ENCODE measurements at places on chromosomes 12 and 14.

DNA sequence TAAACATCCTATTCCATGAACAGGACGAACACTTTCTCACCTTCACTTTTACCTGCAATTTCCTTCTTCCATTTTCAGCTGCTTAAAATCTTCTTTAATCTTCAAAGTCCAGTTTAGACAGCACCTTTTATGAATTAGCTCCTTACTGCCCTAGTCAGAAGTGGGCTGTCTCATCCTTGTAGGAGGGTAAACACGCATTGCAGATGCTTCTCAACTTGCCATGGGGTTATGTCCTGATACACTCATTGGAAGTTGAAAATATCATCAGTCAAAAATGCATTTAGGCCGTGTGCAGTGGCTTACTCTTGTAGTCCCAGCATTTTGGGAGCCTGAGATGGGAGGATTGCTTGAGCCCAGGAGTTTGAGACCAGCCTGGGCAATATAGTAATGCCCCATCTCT, 35.2 kb downstream of the HMGA2 start:
- no peak for DNase-seq

- no peak for DNase-seq
Observed at GRCh38 chr14:74841230-74842207, 34.4 kb downstream of the PROX2 start.

DNA sequence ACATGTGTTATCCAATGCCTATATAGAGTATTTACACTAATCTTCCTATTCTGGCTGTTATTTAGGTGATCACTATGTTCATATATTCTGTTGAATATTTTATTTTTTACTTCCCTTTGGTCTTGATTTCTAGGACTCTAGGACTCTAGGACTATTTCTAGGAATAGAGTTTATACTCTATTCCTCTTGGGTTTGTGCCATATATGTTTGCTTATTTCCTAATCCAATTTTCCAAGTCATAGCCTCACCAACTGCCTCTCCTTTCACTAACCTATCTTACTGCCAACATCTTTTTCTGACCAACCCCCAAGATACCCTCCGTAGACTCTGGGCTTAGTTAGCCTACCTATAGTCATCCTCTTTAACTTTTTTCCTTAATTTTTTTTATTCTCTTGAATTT, 28.5 kb downstream of the ARF6 start:
- DNase-seq = no peak

GRCh38 chr12:132533584-132533958, 43.6 kb downstream of the FBRSL1 start:
- no peak for DNase-seq

- DNase-seq = no peak
Observed at GRCh38 chr14:71533390-71533789, 398.8 kb upstream of the RGS6 start.

DNA sequence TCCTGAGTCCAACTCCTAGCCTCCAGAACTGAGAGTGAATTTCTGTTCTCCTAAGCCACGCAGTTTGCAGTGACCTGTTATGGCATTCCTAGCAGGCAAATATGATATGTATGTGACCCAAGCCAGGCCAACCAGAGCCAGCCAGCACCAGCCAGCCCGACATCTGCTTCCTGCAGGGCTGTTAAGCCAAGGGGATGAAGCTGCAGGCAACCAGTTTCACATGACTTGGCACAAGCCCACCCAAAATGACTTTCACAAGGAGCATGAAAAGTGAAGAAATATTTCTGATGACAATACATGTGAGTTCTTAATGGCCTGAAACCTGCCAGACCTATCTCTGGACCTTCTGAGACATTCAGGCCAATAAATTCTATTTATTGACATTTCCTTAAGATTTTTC, 68.1 kb downstream of the ITPK1 start:
- DNase-seq = no peak

- no peak for DNase-seq
Observed at GRCh38 chr12:67425394-67425793, 156.2 kb downstream of the CAND1 start.

DNA sequence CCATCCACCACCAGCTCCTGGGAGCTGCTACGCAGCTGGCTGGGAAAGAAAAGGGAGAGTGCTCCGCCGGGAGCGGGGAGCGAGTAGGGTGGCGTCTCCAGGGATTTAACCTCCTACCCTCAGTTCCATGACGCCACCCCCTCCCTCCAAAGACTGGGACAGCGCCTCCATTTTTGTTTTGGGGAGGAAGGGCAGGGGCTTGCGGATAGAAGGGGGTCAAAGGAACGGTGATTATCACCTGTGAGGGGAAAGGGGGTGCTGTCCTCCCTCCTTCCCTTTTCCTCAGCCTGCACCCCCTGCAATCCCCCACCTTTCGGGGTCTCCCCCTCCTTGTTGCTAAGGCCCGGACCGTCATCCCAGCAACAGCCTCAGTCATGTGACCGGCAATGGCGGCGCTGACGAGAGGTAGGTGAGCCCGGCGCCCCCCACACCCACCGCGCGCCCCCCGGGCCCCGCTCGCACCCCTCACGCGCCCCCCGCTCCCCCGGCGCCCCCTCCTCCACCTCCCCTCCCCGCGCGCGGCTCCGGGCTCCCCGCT, at the start of gene DTX3:
DTX3 (plus strand) TSS at position 371 of the 538 bp plus-strand sequence. CDS start 1,694 bp downstream, outside the sequence.
- no peak for DNase-seq

DNA sequence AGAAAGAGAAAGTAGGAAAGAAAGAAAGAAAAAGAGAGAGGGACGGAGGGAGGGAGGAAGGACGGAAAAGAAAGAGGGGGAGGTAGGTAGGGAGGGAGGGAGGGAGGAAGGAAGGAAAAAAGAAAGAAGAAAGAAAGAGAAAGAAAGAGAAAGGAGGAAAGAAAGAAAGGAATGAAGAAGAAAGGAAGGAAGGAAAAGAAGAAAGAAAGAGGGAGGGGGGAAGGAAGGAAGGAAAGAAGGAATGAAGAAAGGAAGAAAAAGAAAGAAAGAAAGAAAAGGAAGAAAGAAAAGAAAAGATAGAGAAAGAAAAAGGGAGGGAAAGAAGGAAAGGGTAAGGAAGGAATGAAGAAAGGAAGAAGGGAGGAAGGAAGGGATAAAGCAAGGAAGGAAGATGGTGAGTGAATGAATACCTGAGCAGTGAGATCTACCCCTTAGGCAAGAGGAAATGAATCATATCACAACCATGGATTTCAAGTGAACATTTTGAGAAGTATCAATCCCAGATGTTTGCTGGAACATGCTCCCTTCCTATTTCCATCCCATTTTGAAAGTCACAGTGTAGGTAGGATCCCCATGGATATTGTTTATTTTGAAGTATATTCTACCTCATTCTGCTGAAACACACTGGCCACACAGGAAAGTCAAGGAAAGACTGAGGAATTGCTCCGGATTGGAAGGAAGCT, 639.4 kb upstream of the TBX3 start:
- no peak for DNase-seq

DNA sequence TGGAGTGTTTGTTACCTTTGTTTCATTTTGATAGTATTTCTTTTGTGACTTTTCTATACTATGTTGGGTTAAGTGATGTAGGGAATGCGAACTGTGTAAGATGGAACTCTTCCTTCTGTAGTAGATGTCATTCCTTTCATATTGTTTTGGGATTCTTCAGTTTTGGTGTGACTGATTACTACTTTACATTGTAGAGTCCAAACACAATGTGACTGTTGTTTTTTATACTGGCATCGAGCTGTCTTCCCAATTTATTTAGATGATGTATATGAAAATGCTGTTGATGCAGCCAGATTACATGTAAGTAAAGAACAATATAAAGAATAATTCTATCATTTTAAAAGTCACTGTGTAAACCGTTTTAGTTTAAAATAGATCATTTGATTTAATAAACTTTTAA, 34.7 kb downstream of the WASHC4 start:
- no peak for DNase-seq

GRCh38 chr14:101843665-101844064, 82.2 kb downstream of the PPP2R5C start:
- no peak for DNase-seq

GRCh38 chr12:103966736-103967135, 1.1 kb downstream of the TDG start:
- DNase-seq = no peak

DNA sequence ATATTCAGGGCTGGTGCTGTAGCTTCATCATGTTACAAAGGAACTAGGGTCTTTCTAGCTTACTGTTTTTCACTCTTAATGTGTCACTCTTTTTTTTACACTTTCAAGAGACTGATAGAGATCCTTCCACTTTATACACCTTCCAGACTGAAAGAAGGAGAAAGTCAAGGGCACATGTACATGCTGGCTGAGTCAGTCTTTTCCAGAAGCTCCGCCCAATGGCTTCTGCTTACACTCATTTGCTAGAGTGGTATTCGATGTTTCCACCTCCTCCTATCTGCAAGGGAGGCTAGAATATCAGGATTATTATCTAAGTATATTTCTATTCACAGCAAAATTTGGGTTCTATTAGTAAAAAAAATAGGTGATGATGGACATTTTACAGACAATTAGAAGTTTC, 325.8 kb upstream of the OR4E1 start:
- DNase-seq = no peak

- DNase-seq = no peak
Observed at GRCh38 chr12:21718944-21719650, 55.4 kb downstream of the KCNJ8 start.

- no peak for DNase-seq
Observed at GRCh38 chr14:86723254-86723624, 1193.3 kb downstream of the FLRT2 start.

DNA sequence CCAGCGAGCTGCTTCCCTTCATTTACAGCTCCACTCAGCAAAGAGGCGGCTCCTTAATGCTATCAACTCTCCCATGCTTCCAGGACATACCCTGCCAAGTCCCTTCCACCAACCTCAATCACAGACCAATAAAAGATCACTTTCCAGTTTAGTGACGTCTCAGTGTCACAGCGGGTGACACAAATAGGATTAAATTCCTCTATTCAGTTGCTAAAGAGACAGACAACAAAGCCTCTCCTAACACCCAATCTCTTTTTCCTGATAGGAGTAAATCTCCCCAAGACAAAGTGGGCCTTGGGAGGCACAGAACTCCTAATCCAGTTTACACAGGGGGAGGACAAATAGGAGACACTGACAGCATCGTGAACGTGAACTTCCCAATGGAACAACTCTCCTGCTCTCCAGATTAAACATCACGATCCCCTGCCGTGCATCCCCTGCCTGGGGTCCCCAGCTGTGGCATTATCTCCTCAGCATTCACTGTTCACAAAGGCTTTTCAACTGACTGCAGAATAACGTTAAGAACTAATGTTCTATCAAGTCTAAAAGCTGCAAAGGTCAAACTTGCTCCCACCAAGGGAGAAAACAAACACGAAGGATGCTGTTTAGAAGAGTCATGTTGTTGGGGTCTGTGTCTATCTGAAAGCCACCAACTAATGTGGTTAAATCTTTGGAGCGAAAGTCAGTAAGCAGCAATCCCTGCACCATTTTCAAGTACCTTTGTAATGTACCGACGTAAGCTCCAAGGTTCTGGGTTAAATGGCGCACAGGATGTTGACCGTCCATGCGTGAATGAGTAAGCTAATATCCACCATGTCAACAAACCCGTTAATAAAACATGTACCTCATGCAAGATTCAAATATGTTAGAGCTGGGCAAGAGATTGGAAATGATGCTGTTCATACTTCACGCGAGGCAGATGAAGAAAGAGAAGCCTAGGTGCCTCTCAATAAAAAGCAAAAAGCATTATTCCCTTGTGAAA, 31.5 kb downstream of the TMEM132D start:
- DNase-seq = no peak

- peak; percentile 24 for DNase-seq
Observed at GRCh38 chr14:95527387-95528002, 7.4 kb upstream of the GLRX5 start.

DNA sequence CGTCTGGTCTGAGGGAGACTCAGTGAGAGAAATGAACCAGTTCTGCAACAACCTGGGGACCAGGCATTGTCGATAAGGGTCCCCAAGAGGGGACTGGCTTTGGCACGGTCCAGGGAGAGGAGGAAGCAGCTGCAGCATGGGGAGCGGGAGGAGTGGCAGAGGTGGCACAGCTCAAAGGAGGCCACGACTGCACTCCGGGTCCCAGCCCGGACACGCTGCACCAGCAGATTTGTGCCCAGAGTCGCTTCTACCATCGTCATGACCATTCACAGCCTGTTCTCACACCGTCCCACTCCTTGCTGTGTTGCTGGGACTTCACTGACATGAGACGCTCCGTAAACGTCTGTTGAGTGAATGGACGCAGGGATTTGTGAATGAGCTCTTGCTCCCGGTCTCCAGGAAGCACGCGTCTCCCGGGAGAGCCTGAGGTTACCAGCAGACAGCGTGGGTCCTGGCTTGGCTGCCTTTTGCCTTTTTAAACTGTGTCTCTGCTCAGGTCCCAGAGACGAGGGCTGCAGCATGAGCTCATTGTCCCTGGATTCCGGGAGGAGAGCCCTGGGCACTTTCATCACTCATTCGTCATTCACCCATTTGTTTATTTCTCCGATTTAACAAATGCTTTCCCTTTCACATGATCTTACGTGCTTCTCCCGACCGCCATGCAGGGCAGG, 137.0 kb downstream of the PIWIL1 start:
- DNase-seq = no peak

- no peak for DNase-seq
Observed at GRCh38 chr12:71721783-71722505, 32.7 kb upstream of the RAB21 start.

DNA sequence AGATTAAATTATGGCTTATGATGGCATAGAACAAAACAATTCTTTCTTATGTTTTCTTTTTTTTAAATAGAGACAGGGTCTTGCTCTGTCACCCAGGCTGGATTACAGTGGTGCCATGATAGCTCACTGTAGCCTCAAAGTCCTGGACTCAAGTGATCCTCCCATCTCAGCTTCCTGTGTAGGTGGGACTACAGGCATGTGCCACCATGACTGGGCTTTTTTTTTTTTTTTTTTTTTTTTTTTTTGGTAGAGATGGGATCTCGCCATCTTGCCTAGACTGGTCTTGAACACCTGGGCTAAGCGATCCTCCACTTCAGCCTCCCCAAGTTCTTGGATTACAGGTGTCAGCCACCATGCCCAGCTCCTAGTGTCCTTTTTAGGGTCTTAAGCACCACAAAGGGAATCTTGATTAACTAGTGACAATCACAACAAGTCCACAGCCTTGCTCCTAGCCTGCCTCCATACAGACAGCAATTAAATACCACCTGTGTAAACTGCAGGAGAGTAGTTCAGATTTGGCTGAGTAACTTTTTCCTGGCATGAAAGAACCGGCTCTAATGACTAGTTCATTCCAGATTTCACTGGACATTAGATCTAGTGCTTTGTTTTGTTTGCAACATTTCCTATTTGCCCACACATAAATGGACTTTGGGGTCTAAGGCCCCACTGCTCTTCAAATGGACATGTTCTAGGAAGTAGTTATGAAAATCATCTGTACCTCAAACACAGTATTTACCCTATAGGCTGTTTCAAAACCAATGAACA, 61.6 kb downstream of the SH2B3 start:
- DNase-seq = no peak

All from HAP-1 (cell line).